NCI-H1048 (cell line): ENCODE measurements at places on chromosomes 4 and X.

GRCh38 chr4:125459531-125459930 is 144.8 kb downstream of the FAT4 start:
- DNase-seq = no peak

DNA sequence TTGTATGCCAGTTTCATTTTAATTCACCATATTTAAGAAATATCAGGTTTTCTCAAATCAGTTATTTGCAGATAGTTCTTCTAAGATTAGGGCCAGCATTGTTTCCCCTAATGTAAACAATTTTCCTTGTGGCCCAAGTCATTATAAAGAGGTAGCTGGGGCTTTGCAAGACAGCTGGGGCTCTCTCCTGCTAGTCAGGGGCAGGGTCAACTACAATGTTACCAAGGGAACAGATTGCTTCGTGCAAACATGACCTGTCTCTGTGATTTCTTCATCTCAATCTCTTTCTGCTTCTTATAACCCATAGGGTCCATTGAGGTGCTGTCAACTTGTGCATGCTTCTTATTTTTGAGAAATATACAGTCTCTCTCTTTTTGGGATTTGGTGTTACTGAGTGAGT is 12.1 kb downstream of the ARMCX6 start:
- DNase-seq = no peak

GRCh38 chr4:6052679-6053078 is 34.4 kb upstream of the C4orf50 start:
- DNase-seq = no peak

- no peak for DNase-seq
Measured at GRCh38 chr4:153116291-153116680, 88.0 kb upstream of the TRIM2 start.

DNA sequence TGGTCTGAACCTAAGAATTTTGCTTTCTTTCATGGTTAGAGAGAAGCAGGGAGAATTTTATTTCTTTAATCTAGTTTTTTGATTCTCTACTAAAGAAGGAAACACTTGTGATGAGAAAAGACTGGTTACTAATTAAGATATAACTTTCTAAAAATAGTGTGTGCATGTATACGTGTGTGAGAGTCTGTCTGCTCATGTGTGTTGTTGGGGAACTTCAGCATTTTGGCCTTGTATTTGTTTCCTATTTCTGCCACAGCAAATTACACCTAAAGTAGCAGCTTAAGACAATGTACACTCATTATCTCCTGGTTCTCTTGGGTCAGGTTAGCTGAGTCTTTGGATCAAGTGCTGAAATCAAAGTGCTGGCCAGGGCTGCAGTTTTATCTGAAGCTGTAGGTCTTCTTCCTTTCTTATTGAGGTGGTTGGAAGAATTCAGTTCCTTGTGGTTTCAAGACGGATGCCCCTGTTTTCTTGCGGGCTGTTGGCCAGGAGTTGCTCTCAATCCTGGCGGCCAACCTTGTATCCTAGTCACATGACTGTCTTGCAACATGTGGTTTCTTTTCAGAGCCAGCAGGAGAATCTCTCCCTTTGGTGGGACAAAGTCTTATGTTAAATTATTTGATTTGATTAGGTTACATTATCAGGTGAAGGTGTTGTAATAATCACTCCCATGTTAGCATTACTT is 188.4 kb upstream of the CLNK start:
- DNase-seq = no peak

DNA sequence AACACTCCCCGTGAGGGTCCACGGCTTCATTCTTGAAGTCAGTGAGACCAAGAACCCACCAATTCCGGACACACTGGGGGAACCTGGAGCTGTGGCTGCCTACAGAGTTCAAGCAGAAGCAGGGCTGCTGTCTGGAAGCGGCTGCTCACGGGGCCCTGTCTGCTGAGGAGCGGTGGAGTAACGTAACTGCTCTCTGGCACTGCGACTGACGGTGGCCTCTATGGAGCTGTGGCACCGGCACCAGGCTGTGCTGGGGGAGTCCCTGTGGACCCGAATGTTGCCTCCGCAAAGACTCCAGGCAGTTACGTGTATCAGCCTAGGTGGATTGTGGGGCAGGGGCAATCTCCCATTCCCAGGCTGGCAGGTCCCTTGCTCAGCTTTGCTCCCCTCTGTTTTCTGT is 703.3 kb upstream of the FRG1 start:
- no peak for DNase-seq

DNA sequence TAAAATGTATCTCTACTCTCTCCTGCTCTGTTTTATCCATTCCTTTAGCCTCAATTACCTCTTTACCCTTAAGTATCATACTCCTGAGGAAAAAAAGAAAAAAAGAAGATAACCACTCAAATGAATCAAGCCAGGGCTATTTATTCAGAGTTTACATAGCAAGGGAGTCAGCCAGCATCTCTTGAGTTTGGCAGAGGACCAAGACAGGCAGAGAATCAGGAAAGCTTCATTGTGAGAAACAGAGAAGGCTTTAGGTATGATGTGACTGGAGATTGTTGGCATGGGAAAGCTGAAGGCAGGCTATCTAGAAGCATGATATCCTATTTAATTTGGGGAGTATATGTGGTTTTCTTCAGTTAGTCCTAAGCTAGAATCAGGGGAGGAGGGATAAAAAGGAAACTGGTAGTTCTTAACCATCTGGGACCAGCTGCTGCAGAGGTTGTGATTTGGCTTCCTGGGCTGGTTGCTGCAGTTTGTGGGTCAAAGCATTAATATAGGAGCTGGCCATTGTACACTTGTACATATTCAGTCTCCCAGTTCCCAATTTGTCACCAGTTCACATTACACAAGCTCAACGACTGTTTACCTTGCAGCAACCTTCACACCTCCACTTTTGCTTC is 11.2 kb downstream of the APELA start:
- DNase-seq = no peak

DNA sequence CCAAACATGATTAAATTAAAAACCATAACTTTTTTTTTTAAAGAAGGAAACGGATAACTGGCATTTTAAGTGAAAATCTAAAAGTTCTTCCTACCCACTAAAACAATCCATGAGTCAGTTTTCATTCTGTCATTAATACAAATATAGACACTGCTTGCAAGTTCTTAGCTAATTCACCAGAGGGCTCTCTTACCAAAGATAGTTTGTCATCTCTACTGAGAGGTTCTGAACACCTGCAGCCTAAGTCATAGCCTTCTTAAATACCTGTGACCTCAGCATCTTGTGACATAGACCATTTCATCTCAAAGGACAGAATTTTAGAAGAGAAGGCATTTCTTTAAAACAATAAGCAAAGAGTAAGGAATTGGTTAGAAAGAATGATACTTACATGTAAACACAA is 65.3 kb upstream of the FAM120C start:
- DNase-seq = no peak

- no peak for DNase-seq
Measured at GRCh38 chrX:129638917-129639316, 15.8 kb downstream of the APLN start.

DNA sequence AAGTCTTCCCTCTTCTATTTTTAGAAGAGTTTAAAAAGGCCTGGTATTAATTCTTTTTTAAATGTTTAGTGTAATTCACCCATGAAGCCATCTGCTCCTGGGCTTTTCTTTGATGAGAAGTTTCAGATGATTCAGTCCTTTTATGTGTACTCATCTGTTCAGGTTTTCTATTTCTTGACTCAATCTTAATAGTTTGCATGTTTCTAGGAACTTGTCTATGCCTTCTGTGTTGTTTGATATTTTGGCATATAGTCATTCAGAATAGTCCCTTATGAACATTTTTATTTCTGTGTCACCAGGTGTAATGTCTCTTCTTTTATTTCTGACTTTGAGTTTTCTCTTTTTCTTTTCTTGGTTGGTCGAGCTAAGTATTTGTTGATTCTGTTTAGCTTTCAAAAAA is 20.2 kb upstream of the IL2 start:
- DNase-seq = no peak

DNA sequence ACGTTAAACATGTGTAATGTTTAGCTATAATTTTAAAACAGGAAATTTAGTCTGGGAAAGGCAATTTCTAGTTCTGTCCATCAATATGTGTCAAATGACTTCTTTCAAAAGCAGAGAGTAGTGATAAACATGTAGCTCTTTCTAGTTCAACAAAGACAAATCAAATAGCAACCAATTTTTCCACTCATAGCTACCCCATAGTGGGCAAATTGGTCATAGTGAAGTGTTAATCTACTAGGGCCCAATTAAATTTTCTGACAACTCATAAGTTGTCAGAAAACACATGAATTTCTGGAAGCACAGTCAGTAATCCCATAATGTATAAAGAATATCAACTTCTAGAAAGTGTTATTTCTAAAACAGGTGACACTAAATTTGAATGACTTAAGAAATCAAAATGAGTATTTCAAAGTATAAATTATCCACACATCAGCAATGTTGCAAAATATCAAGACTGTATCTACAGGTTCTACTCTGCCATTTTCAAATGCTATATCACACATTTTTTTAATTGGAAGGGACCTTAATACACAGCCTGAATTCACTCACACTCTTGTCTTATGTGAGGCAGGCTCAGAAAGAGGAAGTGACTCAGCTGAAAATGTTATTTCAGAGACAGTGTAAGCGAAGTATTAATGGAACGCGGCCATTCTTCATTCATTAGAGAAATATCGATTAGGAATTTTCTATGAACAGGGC is 7.7 kb downstream of the OCIAD2 start:
- DNase-seq = no peak

DNA sequence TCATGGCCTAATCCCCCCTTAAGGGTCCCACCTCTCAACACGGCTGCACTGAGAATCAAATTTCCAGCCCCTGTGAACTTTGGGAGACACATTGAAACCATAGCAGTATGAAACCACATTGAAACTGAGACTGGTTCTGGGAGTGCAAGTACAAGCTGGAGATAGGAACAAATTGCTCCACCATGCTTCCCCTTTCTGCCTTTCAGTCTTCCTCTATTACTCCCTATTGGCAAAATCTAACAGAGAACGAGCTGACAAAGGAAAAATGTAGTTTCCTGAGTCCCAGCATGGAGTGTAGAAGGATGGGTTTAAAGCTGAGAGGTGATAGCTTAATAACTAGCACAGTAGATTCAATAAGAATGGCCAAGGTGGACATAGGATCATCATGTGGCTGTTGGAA is 161.7 kb upstream of the RPL34 start:
- DNase-seq = no peak

DNA sequence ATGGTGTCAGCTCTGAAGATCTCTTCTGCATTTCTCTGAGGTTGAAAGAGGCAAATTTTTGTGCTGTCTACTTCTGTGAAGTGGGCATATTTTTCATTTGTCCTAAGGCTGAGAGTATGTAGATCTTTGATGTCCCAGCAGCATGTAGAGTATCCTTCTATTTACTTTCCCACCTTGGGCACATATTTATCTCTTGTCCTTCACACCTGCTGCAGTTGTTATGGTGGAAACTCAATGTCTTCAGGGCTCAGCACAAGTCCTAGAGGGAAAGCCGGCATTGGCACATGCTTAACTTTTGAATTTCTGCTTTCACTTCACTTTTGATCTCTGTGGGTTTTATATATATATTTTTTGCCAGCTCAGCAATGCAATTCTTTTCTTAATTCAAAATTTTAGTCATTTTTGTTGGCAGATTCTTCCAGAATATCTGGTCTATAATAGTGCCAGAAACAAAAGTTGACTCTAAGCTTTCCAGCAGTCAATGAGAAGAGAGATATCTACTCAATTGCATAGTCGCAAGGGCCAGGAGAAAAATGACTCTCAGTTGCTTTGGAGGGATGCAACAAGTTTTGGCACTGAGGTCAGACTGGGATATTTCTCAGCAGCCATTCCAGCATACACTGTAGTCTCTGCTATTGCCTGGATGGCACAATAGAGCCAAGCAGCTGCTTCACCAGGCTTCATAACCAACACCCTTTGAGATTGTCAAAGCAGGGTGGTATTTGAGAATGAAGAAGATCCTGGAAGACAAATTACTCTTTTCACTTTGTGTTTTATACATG is 127.8 kb upstream of the FAT1 start:
- no peak for DNase-seq

GRCh38 chrX:71534773-71535544 is 2.1 kb downstream of the OGT start:
- no peak for DNase-seq

- DNase-seq = no peak
Measured at GRCh38 chrX:9258421-9259104, 206.3 kb upstream of the TBL1X start.
